ENCODE measurements at places on chromosomes 5 and 9.
A peak's percentile ranks its signal among the peaks of the same experiment; 100 is the strongest.

DNA sequence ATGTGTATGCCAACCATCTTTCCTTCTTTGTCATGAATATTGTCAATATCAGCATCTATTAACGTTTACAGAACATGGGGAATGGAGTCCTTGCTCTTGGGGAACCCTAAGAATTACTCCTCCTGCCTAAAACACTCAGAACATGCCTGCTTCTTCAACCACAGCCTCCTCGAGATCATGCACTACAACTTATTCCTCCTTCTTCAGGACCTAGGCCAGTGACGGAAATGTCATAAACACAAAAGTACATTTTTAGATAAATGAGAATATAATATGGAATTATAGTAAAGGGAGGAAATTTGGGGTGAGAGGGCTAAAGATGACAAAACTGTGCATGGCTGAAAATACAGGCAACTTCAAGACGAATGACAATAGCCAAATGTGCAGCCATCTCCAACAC is 3.1 kb upstream of the IFNK start:
- no peak for DNase-seq

DNA sequence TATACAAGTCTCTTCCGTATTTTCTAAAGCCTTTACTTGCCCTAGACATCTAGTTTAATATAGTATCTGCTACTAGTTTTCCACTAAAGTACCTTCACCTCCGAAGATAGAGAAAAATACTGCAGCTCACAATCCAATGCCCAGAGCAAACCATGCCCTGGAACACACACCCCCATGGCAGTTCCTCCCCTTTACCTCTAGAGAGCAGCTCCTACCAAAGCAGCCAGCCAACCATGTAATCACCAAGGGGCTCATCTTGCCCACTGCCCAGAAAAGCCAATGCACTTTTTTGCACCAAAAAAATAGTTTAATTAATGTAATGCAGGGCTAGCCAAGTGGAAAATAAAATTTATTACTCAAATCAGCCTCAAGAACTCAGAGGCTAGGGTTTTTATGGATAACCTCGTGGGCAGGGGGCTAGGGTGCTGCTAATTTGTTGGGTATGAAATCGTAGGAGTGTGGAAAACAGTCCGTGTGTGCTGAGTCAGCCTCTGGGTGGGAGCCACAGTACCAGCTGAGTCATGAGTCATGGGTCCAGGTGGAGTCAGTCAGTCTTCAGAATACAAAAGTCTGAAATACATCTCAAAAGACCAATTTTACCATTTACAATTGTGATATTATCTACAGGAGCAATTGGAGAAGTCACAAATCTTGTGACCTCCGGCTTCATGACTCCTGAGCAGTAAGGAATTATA is 120.1 kb upstream of the ACO1 start:
- DNase-seq, result no peak

DNA sequence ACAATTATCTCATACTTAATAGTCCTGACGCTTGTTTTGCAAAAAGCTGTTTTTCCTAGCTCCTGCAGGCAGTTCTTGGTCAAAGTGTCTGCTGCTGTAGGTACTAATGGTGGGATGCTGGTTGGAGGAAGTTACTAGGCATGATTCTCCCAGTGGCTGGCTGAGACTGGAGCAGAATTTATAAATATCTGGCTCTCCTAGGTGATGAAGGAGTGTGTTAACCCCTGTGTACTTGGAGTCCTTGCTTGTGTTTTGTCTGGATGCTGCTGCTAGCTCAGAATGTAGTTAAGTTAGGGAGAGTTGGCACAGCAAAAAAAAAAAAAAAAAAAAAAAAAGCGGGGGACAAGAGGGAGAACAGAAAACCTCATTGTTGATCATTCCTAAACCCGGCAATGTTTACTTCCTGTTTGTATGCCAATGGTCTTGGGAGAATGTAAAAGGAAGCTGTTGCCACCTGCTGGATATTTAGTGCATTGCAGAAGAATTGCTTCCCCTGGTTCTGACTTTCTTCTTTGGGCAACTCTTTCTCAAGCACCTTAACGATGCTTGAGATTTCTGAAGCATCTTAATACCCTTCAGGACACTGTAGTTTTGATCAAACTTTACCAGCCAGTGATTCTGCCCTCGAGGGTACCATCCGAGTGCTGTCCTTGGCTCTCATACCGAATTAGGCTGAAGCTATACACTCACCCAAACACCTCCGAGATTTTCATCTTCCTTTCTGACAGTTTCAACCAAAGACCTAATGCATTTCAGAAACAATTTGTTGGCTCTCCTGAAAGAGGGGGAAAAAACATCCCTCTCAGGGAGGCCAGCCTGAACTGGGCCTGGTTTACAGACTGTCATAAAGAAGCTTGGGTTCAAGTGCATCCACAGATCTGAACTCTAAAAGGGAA is 71.7 kb upstream of the WWC1 start:
- peak; percentile 88 for DNase-seq

- DNase-seq, result no peak
These were observed 11.9 kb downstream of the FAM240B start for GRCh38 chr9:38707885-38708637.

GRCh38 chr9:120715389-120715924 is 1.2 kb upstream of the MEGF9 start:
- DNase-seq, result peak; percentile 54

DNA sequence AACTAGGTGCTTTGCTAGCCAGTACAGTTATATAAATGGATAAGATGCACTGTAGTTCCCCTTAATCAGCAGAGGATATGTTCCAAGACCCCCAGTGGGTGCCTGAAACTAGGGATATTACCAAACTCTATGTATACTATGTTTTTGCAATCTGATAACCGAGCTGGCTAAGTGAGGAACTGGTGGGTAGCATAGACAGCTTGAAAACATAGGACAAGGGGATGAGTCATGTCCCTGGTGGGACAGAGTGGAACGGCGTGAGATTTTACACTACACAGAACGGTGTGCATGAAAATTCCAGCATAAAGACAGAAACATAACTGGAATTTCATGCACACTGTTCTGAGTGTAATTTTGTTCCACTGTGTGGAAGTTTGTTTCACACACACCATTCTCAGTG is 86.9 kb downstream of the BASP1 start:
- DNase-seq, result no peak

DNA sequence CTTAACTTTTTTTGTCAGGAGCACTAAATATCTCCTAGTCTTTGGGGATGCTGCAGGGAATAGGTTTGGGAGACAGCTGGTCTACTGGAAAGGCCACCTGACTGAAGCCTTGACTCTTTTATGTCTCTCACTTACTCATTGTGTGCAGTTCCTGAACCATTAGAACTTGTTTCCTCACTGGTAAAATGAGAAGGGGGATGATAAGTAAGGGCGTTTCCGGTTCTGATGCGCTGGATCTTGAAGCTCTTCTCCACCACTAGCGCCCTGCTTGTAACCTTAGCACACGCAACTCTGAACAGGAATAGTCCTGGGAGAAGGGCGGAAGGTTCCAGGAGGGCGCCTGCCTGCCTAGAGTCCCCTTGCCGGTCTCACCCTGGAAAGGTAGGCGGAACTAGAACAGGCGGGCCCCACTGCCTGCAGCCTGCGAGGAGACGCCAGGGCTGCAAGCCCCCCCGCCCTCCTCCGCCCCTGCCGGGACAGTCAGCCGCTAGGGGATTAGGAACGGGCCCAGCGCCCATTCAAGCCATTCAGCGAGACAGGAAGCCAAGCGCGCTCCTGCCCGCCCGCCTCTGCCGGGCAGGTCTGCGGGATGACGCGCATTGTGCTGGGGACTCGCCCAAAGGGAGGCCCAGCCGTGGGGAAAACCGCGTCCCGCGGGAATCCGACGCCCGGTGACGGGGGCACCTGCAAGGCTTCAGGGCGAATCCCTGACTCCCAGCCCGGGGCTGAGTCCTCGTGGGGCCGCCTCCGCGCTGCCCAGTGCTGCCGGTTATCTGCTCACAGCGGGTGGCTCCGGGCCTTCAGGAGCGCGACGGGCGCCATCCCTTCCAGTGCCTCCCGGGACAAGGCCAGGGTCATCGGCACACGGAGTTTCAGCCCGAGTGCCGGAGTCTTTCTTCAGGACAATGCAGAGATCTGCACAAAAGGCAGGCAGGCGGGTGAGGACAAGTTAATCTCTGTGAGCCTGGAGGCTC is 44.0 kb upstream of the XPA start:
- DNase-seq, result peak; percentile 6

DNA sequence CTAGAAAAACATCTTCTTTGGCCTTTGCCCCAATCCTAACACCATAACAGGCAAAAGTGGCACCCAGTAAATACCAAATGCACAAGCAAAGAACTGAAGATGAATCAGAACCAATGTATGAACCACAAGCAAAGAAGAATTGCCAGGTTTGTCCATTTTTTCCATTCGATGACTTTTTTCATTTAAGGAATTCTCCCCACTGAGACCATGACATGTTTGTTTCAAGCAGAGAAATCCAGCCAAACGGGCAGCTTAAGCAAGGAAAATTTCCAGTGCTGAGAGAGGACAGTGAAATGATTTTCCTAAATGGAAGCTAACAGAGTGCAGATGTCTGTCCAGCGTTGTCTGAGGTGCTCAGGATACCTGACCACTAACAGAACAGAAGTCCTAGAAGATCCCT is 203.7 kb downstream of the ADAMTS12 start:
- DNase-seq, result no peak

DNA sequence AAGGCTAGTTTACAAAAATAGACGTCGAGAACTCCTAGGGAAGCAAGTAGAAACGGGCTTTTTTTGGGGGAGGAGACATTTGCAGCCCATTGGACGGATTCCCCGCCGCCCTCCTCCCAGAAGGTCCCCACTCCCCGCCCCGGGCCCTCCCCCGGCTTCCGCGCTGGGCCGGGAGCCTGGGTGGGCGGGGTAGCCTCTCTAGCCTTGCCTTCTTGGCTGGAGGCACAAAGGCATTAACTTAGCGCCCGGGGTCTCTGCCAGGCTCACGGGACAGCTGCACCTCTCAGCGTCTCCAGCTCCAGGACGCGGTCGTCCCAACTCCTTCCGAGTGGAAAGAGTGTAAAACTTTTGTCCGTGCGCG is at the start of gene DMRTA1:
Gene DMRTA1 (plus strand): TSS at position 236 of the 361 bp plus-strand sequence. CDS start 242 bp downstream, outside the sequence.
- peak; percentile 14 for DNase-seq

- no peak for DNase-seq
These were observed 18.4 kb downstream of the ZNF346 start for GRCh38 chr5:177040814-177041420.

DNA sequence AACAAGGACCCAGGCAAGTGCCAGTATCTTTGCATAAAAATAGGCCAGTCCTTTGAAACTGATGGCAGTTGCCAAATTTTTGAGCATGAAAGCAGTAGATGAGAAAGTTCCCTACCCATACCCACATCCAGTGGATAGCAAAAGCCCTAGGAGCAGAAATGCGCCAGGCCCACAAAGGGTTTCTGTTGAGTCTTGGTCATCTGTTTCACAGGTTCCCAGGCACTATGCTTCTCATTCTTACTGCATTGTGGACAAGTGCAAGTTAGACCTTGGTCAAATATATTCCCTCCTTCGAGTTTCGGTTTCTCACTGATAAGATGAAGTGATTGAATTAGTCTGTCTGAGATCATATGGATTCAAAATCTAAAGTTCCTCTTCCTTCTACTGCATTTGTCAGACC is 152.3 kb downstream of the NR3C1 start:
- no peak for DNase-seq

DNA sequence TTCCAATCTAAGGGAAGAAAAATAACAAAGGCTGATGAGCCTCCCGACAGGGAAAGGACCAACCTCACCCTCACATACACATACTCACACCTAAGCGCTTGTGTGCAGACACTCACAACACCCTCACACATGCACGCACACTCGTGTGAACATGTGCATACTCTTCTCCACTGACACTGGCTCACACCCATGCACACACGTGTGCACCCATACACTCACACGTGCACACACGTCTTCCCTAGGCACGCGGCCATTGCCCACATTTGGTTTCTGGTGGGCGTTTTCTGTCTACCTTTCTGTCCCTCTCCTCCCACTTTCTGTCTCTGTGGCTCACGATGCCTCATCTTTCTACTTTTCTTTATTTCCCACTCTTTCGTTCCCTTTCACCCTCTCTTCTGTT is 169.7 kb upstream of the MVB12B start:
- DNase-seq, result no peak

DNA sequence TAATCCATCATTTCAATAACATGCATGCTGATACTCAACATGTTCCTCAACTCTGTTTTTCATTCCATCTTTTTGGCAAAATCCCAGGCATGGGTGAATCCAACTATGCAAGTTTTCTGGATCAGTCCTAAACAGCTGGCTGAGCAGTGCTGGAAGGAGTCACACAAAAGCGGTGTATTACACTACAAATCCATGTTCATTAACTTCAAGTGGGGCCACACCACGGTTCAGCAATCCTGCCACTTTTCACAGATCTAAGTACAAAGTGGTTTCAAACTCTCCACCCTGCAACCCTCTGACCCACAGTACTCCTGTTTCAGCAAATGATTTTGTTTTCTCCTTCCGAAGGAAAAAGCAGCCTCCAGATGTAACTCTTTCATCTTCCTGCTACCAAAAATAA is 222.5 kb downstream of the EPB41L4A start:
- no peak for DNase-seq

- no peak for DNase-seq
These were observed 677.0 kb upstream of the KLF4 start for GRCh38 chr9:108166519-108166918.

DNA sequence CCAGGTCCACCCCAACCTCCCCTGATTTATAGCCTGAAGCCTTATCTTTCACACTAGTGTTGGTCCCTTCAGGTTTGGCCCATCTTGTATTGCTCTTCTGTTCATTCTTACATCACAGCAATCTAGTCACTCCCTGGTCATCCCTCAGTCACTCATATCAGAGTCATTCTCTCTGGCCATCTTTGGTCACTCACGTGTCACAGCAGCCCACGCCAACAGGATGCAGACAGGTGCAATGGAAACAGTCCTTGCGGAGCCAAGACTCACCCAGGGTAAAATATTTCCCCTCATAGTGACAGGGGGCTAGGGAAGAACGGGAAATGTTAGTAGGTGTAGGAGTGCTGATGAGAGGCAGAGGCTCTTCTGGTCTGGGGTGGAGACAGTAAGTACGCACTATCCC is 610 bp downstream of the MSMP start:
- no peak for DNase-seq

DNA sequence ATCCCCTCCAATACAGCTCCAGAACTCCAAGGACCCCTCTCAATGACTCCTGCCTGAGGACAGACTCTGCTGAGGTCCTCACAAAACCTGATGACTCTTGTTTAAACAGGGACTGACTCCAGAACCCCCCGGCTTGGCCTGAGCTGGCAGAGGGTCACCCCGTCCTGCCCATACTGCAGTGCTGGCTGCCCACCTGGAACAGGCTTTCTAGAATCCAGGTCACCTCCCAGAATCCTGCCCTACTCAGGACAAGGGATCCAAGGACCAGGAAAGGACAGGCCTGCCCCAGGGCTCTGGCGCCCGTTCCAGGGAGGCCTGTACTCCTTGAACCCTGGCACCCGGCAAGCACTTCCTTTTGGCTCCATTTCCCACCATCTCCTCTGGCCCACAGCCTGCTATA is 22.2 kb downstream of the RALGDS start:
- DNase-seq, result peak; percentile 87

- DNase-seq, result no peak
These were observed 47.9 kb downstream of the OLFM1 start for GRCh38 chr9:135135171-135135928.

DNA sequence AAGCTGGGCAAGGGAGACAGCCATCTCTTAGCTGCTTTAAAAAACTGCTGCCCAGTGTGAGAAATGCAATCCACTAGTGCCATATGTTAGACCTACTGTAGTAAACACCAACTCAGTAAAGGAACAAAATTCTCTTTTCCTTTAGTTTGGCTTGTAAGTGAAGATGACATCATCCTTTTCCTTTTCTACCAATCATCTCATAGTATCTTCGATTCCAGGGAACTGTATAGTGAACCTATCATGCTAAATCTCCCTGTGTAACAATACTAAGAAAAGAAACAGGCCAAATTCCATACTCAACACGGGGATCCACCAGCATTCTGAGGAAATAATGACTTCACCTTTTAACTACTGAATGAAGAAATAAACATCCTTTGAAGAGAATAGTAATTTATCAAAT is 100.1 kb downstream of the RAPGEF6 start:
- DNase-seq, result peak; percentile 80
